GF-D8 (cell line): ENCODE measurements at places on chromosomes 2 and 18.

GRCh38 chr2:2018713-2019410, 274.5 kb upstream of the PXDN start:
- DNase-seq = no peak

DNA sequence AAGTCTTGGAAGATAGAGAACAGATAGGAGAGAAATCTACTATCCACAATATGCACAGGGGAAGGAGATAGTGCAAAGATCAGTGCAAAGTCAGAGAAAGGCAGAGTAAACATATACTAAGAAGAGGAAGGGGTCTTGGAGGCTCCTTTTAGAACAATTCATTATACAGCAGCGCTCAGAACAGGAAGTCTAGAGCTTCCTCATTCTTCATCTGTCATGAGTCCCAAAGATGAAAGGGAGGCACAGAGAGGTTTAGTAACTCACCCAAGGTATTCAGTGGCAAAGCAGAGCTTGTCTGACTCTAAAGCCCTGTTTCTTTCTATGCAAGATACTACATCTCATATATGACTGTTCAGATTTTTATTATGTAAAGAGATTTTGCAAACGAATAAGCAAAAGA, 1.4 kb downstream of the SP110 start:
- DNase-seq = peak; percentile 46

DNA sequence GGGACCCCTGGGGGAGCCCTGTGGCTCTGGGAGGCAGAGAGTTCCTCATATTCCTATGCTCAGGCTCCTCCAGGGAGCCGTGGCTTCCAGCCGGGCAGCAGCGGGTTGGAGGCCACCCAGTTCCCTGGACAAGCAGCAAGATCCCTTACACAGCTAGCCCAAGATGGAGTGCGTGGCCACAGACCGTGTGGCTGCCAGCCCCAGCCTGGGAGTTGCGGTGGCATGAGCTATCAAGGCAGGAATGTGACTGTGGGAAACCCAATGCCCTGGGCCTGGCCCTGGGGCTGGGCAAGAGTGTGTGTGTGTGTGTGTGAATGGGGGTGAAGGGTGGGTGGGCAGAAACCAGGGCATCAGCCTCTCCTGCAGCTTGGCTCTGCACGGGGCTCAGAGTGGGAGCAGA, 130.5 kb downstream of the DYSF start:
- DNase-seq = no peak

GRCh38 chr2:213923543-213923942, 487.3 kb upstream of the VWC2L start:
- DNase-seq = no peak

DNA sequence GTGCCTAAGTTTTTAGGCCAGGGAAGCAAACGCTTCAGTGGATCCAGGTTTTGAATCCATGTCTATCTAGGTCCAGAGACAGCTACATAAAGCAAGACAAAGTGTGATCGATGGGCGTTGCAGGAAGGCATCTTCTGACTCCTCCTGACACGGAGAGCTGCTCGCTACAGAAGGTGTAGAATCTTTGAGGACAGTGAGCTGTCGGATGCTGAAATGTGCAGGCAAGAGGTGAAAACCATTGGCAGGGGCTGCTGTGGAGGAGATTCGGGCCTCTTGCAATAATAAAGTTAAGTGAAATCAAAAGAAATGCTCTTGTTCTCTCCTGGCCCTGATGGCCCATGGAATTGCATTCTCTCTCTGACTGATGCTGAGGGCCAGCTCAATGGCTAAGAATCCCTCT, 336.2 kb downstream of the CYRIA start:
- DNase-seq = no peak

DNA sequence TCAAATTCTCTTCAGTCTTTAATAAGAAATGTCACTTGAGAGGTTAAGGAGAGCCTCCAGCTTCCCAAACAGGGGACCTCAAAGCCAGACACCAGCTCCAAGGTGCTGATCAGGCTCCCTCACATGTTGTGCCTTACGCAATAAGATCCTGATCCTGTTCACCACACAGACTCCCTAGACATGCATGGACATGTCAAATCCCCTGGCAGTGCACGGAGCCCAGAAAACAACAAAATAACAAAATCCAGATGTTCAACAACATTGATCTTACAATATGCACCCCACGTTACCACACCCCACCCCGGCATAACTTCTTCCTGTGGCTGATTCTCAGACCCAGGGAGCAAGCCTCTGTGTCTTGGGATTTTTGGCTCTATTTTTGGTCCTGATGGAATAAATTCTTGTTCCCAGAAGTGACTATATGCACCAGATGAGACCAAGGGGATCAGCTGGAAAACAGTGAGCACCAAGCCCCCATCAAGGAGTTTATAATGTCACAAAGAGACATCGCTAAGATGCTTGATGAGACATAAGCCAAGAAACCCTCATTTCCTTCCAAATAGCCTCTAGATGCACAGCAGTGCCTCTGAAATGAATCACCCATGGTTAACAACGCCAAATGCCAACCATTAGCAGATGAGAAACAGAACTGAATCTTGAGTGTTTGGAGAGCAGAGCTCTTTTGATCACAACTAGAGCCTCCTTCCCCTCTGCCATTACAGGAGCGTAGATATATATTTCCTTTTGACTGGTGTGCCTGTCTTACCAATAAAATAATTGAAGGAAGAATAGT, 198.2 kb downstream of the PRKCE start:
- DNase-seq = no peak

- DNase-seq = no peak
Measured at GRCh38 chr18:50009773-50010335, 185.1 kb downstream of the MYO5B start.

- no peak for DNase-seq
Measured at GRCh38 chr2:224309176-224309575, 92.7 kb downstream of the FAM124B start.

DNA sequence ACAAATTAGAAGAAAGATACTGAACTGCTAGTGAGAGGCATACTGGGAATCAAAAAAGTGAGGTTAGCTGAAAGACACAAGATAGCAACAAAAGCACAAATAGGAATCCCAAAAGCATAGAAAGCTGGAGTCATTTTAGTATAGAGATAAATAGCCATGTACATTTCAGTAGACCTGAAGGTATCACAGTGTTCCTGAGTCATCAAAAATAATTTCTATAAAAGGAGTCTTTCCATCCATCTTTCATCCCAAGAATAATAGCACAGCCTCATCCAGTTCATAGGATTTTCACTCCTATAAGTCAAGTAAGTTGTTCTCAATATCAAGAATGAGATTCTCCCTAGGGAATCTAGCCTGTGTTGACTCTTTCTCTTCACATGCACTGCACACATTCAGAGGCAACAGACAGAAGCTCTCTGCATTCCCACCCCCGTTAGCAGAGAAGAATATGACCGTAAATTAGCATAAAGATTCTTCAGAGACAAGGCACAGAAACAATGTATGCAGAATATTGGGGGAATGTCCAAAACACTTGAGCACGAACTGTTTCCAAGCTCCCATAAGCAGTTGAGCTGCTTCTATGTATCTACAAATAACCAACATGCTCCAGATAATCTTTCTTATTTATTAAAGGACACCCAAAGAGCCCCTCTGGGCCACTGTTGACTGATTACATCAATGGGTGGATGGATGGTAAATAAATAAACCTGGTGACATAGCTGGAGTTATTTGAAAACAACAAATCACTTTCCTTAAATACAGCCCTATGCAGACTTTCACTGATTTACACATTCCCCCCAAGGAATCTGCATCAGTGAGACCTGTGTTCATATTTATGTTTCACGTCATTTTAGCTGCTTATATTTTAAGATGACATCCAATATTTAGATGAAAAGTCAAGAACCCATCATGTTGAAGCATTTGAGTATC, 174.5 kb upstream of the PKDCC start:
- no peak for DNase-seq

DNA sequence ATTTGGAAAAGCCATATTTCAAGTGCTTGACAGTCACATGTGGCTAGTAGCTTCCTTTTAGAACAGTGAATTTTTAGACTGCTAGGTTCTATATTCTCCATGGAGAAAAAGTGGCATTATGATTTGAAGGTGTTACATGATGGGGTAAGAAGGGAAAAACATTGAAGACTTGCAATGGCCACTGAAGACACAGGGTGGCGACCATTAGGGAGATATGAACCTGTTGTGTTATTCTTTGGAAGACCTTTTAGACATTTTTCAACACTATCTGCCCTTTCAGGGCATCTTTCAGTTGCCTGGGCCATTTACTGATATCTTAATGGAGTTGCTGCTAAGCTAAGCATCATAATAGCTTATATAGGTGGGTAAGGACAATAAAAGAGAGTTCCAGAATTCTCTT, 1387.2 kb downstream of the SUCLG1 start:
- no peak for DNase-seq

- no peak for DNase-seq
Measured at GRCh38 chr2:175206866-175207265, 25.4 kb upstream of the ATP5MC3 start.

- no peak for DNase-seq
Measured at GRCh38 chr18:59109375-59109774, 30.3 kb upstream of the SEC11C start.

- no peak for DNase-seq
Measured at GRCh38 chr2:3652896-3653625, 4.9 kb upstream of the ALLC start.

GRCh38 chr2:107001964-107002696, 116.2 kb upstream of the ST6GAL2 start:
- no peak for DNase-seq

- DNase-seq = no peak
Measured at GRCh38 chr2:191650896-191651773, 26.8 kb upstream of the NABP1 start.

DNA sequence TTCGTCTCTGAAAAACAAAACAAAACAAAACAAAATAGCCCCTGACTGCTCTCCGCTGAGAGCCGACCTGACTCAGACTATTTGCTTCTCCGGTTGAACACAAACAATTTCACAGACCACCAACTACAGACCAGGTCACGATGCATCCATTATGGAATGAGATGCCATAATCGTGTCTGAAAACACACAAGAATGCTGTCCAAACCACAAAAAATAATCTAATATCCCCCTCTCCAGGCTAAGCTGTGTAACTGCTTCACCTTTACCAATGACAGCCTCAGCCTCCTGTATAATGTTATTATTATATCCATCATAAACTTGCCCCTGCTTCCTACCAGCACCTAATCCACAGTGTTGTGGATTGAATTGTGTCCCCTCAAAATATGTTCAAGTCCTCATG, 114.7 kb downstream of the DNAH6 start:
- no peak for DNase-seq

GRCh38 chr18:50422286-50422898, 47.5 kb downstream of the SKA1 start:
- no peak for DNase-seq

DNA sequence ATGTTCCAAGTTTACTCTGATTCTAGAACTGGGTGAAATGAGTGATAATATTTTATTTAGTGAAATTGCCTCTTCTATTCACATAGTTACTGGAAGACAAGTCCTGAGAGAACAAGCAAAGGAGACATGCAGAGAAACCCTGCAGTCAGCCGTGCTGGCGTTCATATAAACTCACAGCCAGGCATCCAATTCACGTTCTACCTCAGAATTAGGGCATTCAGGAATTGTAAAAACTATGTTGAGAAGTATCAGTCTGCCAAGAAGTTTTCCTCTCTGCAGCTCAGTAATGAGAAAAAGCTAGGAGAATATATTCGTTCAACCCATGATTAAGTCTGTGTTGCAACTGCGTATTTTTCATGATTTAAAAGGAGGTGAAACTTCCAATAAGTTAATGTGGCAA, 156.2 kb upstream of the DSEL start:
- DNase-seq = no peak
